ENCODE measurements at places on chromosomes 2 and 18.

- DNase-seq, result no peak
These were observed 34.1 kb downstream of the AGAP1 start for GRCh38 chr2:235527806-235528469.

GRCh38 chr2:167049659-167050058 is 161.4 kb downstream of the XIRP2 start:
- DNase-seq, result no peak

DNA sequence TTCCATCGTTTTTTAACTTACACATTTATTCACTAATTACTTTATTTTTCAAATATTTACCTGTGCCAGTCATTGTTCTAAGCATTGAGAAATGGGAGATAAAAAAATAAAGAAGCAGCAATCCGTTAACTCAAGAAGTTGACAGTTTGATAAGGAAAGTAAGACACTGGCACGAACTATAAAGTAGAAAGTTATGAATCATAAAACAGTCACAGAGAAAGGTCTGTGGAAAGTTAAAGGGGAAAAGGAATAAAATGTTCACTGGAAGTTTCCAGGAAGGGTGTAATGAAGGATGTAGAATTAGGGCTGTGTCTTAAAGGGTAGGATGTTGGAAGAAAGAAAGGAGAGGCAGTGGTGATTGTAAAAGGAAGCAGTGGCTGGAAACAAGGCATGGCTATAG is 118.9 kb downstream of the RDH14 start:
- DNase-seq, result no peak

- no peak for DNase-seq
These were observed 63.6 kb downstream of the ACKR3 start for GRCh38 chr2:236633219-236633570.

DNA sequence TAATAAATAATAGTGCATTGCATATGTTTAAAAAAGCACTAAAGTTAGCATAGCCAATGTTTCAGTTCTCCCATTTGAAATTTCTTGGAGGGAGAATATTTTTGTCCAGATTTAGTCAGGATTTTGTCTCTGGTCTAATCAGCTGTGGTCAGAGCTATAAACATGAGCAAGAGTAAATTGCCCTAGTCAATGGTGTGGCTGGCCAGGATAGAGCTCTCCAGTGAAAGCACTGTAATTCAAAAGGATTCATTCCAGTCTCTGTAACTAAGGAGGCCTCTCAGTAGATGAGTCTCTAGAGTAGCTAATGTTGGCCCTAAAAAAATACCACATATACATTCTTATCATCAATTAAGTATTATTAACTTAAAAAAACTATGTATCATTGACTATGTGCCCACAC is 241.6 kb downstream of the CDCA7 start:
- DNase-seq, result no peak

- no peak for DNase-seq
These were observed 398.8 kb upstream of the TRIB2 start for GRCh38 chr2:12317814-12318426.

DNA sequence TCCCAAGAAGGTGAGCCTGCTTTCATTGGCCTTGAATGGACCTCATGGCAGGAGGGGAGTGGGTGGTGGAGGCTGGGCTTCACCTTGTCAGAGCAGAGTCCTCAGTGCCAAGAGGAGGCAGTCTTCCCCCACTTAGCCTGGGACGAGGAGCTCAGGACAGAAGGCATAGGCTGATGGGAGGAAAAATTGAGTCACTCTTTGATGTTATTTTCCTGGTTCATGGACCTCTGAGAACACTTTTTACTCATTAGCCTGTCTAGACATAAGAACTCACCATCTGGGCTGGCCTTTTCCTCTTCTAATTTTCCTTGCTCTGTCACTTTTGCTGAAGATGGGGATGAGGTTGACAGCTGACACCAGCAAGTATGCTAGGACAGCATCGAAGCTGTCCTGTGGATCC is 225.7 kb upstream of the TNP1 start:
- DNase-seq, result no peak

DNA sequence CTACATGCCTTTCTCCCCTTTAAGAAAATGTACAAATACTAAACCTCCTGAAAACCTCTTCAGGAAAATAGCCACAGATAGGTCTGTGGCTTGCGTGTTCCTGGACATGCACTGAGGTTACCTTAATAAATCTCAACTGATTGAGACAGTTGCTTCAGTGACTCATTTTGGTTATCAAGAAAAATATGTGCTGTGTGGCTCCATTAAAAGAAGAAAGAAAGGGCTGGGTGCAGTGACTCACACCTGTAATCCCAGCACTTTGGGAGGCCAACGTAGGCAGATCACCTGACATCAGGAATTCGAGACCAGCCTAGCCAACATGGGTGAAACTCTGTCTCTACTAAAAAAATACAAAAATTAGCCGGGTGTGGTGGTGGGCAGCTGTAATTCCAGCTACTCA is 27.1 kb downstream of the CREG2 start:
- DNase-seq, result no peak

DNA sequence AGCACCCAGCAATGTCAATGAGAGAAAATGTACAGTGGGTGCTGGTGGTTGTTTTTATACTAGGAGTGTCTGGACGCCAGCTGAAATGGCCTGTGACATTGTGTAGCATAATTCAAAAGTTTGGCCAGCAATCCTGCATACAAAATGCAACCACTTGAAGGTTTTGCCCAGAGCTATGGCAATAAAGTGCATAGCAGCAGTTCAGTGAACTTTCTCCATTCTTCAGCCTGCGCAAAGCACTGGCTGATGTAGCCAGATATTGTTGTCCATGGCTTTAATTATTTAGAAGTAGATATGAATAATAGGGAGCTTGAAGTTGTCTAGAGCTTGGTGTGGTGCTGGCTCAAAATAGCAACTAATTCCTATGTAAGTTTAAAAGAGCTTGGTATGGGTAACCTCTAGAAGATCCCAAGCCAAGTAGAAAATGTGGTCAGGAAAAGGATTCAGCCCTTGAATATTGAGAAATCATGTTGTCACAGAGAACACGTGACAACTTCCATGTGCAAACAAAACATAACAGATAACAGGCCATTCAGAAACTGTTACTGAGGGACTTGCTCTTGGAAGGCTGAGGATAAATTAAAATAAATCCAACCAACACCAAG is 33.3 kb upstream of the PGAP1 start:
- no peak for DNase-seq

DNA sequence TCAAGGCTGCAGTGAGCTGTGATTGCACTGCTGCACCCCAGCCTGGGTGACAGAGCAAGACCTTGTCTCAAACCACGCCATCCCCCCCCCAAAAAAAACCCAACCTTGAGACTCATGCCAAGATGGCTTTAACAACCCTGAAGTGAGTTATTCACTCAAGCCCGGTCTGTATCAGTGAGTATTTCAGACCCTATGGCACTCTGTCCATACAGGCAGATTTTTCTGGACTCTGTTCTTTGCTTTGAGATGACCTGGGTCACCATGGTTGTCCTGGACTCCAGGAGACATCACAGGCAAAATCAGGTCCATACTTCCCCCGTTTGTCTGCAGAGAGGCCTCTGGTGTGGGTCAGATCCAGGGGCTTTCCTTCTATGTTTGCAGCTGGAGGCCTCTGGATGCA is 91.7 kb downstream of the TGOLN2 start:
- no peak for DNase-seq

- DNase-seq, result peak; percentile 17
These were observed 186.1 kb upstream of the STON1 start for GRCh38 chr2:48343571-48344440.

- no peak for DNase-seq
These were observed 65.1 kb downstream of the INPP4A start for GRCh38 chr2:98509542-98510321.

DNA sequence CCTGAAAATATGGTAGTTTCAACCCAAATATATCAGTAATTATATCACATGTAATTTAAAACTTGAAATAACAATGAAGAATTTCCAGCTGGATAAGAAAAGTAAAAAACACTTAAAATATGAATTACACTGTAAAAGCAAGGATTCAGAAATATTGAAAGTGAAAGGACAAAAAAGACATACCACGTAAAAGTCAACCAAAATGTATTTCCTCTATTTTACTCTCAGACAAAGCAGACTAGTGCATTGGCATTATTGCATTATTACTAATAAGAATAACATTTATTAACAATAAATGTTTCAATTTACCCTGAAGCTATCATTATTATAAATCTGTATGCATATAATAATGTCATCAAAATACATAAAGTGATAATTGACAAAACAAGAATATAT is 445.1 kb upstream of the TRIB2 start:
- DNase-seq, result peak; percentile 13

DNA sequence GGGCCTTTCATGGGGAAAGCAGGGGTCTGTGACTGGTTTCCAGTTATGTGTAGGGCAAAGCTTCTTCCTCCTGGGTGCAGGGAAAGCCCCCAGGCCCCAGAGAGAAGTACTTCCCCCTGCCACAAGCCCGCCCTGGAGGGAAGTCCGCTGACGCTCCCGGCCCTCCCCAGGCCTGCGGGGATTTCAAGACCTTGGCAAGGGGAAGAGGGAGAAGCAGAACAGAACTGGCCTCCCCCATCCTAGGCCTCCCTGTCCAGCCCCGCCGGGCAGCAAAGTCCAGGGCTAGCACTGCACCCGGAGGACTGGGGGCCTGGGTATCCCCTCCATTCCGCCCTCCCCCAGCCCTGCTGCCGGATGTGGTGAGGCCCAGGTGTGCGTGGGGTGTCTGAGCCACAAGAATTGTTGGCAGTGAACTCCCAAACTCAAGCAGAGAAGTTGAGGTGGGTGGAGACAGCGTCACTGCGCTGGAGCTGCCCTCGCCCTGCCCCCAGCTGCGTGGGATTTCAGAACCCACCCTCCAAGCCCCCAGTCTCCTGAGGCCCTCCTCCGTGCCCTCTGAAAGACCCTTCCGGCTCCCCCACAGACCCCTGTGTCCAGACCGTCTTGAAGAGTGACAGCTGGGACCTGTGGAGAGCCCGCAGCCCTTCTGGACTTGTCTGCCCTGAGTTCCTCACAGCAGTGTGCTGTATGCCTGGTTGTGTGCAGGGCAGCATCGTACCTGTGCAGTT is 1.1 kb upstream of the DUSP2 start:
- DNase-seq, result peak; percentile 93

DNA sequence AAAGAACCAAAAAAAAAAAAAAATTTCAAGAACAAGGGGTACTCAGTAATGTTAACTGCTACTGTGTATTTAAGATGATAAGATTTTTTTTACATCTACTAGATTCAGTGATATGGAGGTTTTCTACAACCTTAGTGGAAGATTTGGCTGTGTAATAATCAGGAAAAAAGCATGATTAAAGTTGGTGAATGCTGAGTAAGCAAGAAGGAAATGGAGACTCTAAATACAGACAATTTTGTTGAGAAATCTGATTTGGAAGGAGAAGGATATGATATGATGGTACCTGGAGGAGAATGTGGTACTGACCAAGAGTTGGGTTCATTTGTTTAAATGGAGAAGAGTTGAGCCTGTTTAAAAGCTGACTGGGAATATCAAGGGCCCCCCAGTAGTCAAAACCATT is 125.1 kb downstream of the WDPCP start:
- DNase-seq, result no peak

DNA sequence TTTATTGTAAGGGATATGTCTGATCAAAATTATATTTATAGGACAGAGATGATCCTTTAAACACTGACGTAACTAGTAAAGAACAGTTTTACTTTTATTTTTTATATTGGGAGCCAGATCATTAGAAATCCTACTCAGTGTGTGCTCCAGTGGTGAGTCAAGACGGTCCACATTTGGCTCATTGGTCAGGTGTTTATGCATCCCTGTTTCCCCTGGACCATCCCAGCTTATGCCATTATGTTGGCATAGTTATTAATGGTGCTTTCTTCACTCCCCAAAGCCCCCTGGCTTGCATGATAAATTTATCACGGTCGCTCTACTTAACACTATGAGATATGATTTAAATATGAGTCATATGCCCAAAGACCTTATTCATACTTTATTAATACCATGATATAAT is 293.4 kb downstream of the XIRP2 start:
- DNase-seq, result no peak

DNA sequence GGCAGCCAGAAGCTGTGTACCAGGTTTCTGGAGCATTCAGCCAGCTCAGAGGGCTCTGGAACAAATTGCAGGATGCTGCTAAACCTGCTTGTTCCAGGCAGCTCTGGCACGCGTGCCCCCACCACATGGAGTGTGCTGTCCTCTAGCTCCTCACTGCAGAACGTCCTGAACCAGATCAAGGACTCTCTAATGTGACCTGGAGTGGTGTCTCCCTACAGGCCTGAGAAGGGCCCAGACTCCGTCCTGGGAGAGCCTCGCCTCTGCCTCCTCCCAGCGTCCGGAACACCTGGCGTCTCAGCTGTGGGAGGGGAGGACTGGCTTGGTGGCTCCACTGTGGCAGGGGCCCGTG is 115.6 kb upstream of the GPC1 start:
- no peak for DNase-seq

DNA sequence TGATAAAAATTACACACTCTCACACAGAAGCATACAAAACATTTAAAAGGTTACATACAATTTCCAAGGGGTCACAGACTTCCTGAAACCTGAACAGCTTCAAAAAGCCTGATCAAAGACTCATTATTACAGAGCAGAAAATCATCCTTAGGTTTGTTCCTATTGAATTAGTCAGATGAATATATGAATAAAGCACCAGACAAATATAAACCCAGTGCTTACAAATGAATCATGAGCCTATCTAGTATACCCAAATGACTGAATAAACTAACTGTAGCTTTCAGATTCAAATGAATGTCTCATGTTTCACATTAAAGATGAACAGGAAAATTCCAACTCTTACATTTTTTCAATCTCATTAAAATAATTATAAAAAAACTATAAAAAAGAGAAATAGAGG is 550.3 kb downstream of the SUCLG1 start:
- DNase-seq, result no peak

DNA sequence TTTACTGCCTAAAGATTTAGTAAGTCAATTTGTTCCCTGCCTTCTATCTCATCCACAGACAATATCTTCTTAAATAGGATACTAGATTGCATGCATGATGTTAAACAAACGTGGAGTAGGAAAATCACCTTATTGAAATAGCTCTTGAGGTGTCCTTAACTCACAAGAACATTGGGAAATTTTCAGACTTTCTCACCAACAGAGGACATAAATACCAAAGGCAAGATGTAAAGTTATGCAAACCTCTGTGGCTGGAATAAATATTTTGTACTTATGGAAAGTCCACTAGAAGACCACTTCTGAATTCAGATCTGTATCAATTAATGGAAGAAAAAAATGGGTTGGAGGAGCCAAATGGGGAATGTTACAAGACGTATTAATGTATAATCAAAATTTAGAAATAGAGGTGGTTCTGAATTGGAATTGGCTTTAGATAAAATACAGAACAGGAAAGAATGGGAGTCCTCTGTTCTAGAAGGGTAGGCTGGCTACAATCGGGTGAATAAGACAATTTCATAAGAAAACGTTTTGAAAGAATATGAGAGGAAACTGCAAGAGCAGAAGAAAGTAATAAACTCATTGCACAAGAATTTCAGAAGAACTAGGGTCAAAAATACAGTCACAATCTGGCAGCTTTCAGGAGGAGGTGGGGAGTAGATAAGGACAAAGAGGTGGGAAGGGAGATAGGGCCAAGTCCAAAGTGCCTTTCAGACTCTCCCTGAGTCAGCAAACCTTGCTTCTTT is 69.3 kb upstream of the FN1 start:
- peak; percentile 75 for DNase-seq
